ENCODE measurements at places on chromosomes 16 and 17.
A peak's percentile ranks its signal among the peaks of the same experiment; 100 is the strongest.

- DNase-seq = peak; percentile 89
These were observed 37.3 kb downstream of the SMG6 start for GRCh38 chr17:2266045-2266864.

GRCh38 chr17:40600486-40601046 is 35.3 kb upstream of the CCR7 start:
- no peak for DNase-seq

GRCh38 chr17:74919440-74920305 is 3.4 kb downstream of the USH1G start:
- DNase-seq = no peak

DNA sequence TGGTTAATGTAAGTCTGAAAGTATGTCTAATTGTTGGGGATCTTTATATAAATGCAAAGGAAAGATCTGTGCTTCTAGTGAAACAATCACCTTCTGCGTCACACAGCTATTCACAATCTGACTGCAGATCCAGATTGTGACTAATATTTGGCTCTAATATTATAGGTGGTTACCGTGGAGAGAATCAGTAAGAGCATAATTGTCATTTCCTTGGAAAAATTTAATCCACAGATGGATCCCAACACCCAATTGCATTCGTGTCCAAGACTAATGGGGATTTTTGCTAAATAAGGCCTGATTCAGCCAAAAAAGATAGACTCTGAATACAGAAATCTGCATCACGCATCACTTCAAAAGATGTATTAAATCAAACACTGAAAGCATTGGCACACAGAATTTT is 2.7 kb upstream of the KCNJ2 start:
- no peak for DNase-seq

GRCh38 chr17:61545335-61545938 is 45.6 kb downstream of the NACA2 start:
- no peak for DNase-seq

GRCh38 chr16:79856581-79856980 is 256.0 kb upstream of the MAF start:
- DNase-seq = no peak

- DNase-seq = no peak
These were observed 97.9 kb upstream of the ZNF469 start for GRCh38 chr16:88284626-88285513.

DNA sequence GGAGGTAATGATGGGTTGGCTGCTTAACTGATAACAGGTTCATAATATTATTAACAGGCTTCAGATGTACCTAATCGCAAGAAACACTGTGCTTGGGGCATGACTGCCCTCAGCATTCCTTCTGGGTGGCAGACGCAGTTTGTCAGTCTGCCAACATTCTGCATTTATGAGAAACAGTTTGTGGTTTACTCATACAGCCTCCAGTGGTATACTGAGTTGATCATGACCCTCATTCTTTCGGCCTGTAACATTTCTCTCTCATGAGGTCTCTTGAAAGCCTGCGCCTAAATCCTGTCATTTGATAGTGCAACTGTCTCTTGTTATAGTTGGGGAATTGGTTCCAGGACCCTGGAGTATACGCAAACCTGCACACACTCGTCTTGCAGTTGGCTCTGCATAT is 4.9 kb upstream of the RUSF1 start:
- no peak for DNase-seq

DNA sequence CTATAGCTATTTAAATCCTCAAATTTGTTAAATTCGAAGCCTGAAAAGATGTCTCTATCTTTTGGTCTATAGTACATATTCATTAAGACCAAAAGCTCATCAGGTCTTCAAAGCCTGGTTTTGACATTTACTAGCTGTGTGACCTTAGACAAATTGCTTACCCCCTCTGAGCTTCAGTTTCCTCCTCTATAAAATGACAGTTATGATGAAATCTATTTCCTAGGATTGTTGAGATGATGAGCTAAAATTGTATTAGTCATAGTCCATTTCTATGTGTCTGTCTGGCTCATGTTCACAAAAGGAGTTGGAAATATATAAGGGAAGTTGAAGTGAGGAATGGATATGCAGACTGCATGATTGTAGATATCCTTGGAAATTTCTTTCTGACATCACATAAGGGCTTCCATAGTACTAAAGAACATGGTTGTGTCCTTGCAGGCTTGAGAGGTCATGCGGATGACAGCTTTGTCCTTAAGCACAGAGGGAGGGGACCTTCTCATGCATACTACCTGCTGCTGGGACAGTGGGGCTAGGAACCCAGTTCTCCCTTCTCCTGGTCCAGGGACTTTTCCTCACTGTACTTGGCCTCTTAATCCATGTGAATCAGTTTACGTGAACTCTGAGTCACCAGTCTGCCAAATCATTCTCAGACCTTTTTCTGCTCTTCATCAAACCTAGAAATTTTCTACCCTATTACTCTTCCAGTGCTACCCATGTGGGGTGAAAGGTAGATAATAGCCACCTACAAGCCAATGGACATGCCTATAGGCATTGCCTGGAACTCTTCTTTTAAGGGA is 487.5 kb upstream of the SALL1 start:
- DNase-seq = no peak

GRCh38 chr17:39740357-39741111 is 2.8 kb downstream of the GRB7 start:
- DNase-seq = no peak

DNA sequence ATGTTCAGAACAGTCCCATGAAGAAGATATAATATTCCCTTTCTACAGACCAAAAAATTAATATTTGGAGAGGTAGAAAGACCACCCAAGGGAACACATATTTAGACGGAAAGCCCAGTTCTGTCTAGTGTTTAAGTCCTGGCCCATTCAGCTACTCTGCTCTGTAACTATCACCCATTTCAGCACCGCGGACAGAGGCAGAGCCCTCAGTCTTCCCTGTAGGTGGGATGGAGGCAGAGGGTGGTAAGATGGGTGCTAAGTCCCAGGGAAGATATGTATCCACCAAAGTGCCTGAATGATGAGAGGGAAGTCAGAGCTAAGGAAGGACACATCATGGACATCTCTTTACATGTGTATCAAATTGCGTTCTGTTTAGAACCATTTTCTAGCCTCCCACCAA is 27.8 kb upstream of the C16orf78 start:
- no peak for DNase-seq

Data from activated naive CD4-positive, alpha-beta T cell treated with anti-CD3 and anti-CD28 coated beads, Interleukin-2, amount 50 U/mL, for 72 hours (primary cell).